Peyer's patch (tissue), 4 donors: ENCODE measurements at places on chromosomes 1 and 21.

DNA sequence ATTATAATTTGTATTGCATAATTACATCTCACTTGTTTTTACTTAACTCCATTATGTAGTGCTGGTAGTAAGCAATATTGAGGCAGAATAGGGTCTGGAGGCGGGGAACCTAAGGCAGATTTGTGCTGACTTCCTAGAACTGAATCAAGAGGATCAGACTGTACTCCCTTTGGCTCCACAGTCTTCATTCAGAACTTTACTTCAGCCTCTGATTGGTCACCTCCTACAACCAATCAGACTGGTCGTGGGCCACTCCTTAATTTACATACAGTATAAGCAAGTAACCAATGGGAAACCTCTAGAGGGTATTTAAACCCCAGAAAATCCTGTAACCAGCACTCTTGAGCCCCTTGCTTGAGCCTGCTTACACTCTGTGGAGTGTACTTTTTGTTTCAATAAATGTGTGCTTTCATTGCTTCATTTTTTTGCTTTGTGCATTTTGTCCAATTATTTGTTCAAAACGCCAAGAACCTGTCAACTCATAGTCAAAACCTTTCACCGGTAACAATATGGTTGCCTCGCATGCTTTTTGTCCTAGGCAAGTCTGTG, 31.6 kb downstream of the ZBTB8OS start:
- DNase-seq: no peak

GRCh38 chr1:60573121-60573520, 499.6 kb upstream of the C1orf87 start:
- DNase-seq: no peak

GRCh38 chr1:38208716-38209632, 162.4 kb upstream of the POU3F1 start:
- no peak for DNase-seq

DNA sequence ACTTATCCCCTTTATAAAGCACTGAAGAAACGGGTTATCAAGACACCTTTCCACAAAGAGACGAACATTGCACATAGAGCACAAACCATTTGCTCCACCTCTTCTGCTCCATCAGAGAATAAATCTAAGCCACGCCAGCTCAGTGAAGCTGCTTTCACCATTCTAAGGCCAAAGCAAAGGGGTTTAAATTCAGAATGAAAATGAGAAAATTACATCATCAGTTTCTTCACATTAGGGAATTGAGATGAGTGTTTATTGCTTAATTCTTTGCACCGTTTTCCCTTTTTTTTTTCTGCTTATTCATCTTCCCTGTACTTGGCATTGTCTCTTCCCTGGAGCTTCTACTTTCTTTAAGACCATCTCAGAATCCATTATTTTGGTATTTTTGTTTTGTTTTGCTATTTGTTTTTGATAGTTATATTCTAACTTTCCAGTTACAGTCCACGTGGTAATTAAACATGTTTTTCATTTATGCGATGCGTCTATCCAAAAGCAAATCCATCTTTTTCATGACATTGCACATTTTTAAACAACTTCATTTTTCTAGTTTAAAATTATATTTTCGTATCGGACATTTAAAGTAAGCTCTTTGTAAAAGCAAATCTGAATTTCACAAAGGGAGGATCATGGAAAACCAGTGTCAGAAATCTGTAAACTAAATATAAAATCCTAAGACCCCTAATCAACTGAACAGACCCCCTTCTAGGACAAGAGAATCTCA, 1.9 kb upstream of the OR2T34 start:
- no peak for DNase-seq
